ENCODE measurements at places on chromosomes 7 and 10.
A peak's percentile ranks its signal among the peaks of the same experiment; 100 is the strongest.

DNA sequence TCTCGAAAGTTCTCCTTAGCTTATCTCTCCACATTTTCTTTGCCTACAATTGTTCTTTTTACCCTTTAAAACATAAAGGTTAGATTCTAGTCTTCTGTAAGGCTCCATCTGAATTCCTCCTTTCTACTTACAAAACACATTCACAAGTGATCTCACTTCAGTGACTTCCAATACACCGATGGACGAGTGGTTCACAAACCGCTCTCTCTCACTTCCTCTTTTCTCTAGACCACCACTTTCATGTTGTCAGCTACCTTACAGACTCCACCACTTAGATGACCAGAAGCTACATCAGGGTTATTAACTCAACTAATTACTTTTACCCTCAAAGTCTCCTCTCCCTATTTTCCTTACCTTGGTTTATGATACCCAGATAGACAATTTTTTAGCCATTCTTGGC is 11.8 kb downstream of the MET start:
- DNase-seq, result no peak

- peak; percentile 26 for DNase-seq
These were observed at the start of gene DNAH11 for GRCh38 chr7:21542891-21543527. TSS of gene DNAH11 (plus strand) at chr7:21543039. CDS start at chr7:21543246, 207 bp downstream.

DNA sequence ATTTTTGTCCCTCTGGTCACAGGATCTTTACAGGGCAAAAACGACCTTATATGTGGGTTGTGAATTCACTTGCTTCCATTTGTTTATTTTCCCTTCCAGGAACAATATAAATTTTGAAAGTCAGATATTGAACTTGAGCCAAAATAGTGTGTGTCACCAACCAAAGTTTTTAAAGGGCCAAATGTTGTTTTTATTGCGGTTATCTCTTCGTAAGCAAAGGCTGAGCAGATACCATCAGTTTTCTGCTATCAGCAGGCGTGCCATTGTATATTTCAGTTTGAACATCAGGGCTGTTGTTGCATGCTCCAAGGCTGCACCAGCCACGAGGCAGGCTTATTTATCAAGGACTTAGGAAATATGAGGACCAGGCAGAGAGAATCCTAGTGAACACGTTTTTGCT is 160.3 kb downstream of the PAXIP1 start:
- DNase-seq, result no peak

- no peak for DNase-seq
These were observed 303.6 kb upstream of the AKR1E2 start for GRCh38 chr10:4522296-4523000.

DNA sequence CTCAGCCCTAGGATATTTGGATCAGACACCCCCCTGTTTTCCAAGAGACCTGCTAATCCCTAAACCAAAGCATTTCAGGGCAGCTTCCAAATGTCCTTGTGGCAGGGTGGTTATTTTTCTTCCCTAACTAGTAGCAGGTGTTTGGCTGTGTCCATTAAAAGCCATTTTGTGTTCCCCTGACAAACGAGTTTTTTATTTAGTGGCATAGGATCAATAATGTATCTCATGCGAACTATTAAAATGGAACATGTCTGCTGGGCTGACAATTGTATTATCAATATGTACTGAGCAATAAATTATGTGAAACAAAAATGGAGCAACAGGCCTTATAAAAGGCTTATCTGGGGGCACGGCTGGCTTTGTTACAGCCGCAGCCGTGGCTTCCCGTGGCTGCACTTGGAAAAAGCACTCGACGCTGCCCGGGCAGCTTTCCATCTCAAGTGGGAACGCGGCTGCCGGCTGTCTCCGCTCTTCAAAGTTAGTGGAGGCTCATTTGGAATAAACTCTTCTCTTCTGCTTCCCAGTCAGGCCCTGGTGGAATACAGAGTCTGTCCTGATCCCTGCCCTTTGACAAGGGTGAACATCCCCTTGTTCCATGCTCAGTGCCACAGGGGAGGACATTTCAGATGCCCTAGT is 554.3 kb downstream of the TYW1 start:
- DNase-seq, result no peak

DNA sequence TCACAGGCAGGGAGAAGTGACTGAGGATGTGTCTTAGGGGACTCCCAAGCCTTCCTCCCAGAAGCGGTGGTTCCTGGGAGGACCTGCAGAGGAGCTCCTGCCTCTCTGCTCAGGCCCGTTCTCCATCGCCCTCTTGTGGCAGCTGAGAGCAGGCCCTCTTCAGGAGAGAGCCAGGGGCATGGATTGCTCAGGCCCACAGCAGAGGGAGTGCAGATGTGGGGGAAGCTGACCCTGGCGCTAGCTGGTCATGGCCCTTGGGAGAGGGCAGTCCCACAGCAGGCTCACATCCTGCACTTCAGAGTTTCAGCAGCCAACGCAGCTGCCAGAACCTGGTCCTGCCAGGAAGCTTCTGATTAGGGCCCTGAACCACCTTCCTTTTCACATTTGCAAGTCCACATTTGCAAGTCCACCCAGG is 94.8 kb upstream of the TARP start:
- peak; percentile 83 for DNase-seq

GRCh38 chr7:122543891-122544290 is 155.0 kb downstream of the RNF133 start:
- DNase-seq, result no peak

DNA sequence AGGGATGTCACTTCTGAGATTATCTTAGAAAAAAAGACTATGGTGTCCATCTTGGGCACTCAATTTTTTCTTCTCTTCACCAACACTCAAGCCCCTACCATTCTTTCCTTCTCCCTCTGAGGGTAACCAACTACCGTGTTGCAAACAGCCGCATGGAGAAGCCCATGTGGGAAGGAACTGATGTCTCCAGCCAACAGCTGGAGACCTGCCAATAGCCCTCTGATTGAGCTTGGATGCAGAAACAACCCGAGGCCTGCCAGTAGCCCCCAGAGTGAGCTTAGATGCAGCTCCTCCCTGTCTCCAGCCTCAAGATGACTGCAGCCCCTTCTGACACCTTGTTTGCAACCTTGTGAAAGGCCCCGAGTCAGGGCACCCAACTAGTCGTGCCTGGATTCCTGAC is 36.4 kb upstream of the CHCHD3 start:
- DNase-seq, result no peak

GRCh38 chr7:159068488-159068811 is 76.2 kb downstream of the VIPR2 start:
- DNase-seq, result peak; percentile 8

DNA sequence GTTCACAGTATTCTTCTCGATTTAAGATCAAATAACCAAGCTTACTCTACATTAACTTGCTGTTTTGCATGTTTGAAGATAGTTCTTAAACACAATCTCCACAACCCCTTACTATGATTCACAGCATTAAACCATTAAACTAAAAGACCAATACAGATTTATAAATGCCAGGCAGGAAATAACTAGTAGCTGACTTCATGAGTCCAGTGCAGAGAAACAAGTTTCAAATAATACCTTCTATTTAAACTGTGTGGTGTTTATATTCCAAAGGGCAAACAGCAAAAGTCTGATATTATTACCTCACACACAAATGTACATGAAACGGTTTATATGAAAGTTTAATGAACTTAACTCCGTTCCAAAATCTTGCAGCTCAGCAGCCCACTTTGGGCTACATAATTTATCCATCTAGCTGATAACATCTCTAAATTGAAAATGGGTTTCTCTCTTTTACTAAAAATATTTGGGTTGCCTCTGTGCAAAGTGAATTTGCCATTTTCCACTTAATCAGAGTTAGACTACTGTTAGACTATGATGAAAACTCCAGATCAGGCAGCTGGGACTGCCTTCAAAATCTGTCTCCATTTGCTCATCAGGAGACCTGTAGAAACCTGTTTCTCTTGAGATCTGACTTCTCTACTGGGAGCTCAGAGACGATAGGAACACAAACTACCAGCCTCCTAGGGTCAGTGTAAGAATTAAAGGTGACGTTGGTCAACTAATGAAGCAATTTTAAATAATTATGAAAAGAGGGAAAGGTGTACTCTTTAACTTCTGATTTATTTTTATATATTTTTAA is 287.3 kb downstream of the FZD1 start:
- no peak for DNase-seq

DNA sequence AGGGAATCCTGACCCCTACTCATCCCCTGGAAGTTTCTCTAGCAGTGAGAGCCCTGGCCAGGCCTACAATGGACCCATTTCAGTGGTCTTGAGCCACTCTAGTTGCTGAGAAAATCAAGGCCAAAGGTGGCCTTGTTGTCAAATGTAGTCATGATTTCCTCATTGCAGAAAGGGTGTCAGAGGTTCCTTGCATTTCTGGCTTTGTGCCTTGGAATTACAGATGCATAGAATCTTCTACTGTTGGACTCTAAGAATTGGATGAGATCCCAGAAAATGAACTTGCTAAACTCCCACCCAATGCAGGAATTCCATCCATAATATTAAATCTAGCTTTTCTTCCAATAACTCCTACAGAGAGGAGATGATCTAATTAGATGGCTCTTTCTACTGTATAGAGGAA is 12.2 kb downstream of the CPA2 start:
- no peak for DNase-seq

- DNase-seq, result no peak
These were observed 26.1 kb upstream of the DNAJB6 start for GRCh38 chr7:157310676-157311185.

- DNase-seq, result no peak
These were observed 160.4 kb downstream of the CAMK1D start for GRCh38 chr10:12509794-12510100.

DNA sequence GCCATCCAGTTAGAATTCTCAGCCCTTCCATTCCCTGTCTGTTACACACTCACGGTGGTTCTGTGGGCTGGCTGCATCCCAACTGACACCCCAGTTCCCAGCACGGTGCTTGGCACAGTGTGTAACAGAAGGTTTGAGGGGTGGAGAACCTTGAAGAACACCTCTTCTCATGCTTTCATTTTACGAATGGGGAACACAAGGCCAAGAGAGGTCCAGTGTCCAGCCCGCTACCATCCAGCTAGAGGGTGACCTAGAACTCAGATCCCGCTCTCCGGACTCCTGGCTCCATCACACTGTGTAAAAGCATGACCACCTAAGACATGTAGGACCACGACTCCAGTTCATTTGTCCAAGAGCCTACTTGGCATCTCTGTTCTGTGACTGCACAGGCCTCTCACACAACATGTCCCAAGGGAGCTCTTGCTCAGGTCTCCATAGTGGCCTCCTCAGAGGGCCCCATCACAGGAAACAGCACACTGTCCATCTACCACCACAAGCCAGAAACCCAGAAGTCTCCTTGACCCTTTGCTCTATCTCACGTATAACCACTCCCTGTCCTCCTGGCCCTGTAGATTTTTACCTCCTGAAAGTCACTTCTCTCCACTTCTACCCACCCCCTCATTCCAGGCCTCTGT is 2.8 kb upstream of the CDH23 start:
- DNase-seq, result no peak

- peak; percentile 30 for DNase-seq
These were observed 5.1 kb downstream of the DEPP1 start for GRCh38 chr10:44973323-44974081.

DNA sequence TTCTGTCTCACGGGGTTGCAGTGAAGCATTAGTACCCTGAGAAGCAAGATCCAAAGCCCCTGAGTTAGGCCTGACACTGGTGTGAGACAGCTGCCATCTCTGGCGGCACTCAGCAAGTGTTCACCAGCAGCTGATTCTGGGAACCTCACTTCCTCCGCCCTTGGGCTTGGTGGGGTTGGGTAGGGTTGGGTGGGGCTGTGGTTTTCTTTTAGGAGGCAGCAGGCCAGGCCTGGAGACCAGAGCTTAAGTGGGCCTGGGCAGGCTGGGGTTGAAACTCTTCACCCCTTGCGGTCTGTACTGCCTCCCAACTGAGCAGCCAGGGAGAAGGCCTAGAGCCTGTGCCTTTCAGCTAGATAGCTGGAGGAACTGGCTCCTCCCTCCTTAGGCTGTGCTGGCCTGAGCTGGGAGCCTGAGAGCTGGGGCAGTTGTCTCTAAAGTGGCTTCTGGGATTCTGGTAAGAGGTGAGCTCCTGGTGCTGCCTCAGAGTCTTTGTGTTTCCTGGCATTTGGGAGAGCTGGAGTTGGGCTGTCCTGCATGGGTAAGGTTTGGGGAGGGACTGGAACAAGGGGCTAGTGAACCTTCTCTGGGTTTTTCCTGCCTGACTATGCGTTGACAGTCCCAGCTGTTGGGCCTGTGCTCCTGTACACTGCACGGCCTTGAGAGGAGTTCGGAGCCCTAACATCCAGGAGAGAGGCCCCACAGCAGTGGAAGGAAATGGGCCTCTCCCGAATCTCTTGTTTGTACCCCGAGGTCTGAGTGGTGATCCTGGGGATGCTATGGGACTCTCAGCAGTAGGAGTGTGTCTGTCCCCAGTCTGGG is 5.1 kb downstream of the TSPAN14 start:
- peak; percentile 70 for DNase-seq

- no peak for DNase-seq
These were observed 127.9 kb upstream of the AKR1E2 start for GRCh38 chr10:4698075-4698474.

DNA sequence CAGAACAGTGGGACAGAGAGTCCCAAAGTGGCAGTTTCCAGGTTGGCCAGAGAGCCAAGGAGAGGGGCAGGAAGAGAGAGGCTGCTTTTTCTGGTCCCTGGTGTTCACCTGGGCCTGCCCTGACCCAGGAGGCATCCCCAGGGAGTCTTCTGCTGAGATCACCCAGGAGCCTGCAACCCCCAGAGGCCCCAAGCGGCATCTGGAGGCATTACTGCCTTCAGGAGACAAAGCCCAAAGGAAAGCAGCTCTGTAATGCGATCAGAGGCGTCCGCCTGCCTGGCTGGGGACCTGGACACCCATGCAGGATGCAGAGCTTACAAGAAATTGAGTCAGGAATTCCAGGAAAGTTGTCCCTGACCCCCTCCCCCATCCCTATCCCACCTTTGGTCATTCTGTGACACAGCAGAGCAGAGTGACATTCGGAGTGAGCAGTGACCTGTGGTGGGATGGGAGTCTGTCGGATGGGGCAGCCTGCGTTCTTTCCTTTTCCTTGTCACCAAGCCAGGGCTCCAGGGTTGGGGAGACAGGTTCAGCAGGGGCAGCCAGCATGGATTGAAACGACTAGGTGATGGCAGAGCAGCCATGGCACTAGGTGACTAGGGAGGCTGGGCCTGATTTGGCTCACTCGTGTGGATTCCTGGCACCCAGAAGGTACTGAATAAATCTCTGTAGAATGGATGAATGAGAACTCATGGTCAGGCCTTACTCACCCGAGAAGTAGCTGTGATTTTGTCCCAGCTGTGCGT is 10.4 kb downstream of the UNC5B start:
- no peak for DNase-seq

All from activated naive CD8-positive, alpha-beta T cell treated with anti-CD3 and anti-CD28 coated beads, Interleukin-2, amount 50 U/mL, for 24 hours (primary cell).